Cerebellar nuclear complex (tissue), 1 donor: ENCODE measurements at places on chromosomes 16 and 17.
A peak's percentile ranks its signal among the peaks of the same experiment; 100 is the strongest.

GRCh38 chr16:85912211-85912974, 13.4 kb downstream of the IRF8 start:
- DNase-seq = no peak

DNA sequence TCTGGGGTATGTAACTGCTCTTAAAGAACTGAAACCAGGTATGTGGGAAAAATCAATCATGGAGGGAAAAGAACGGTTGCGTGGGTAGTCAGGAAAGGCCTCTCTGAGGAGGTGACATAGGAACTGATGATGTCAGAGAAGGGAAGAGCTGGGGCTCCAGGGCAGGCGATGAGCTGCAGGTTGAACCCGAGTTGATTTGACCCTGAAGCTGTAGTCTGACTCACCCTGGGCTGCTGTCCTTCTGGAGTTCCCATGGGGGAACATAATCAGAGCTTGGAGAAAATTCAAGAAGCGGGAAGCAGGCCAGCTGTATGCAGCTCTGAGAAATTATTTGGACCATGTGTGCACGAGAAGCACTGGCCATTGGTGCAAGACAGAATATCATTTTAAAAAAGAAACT, 16.7 kb downstream of the SLC6A2 start:
- DNase-seq = no peak

- no peak for DNase-seq
These were observed 278.8 kb upstream of the C16orf82 start for GRCh38 chr16:26787924-26788323.

DNA sequence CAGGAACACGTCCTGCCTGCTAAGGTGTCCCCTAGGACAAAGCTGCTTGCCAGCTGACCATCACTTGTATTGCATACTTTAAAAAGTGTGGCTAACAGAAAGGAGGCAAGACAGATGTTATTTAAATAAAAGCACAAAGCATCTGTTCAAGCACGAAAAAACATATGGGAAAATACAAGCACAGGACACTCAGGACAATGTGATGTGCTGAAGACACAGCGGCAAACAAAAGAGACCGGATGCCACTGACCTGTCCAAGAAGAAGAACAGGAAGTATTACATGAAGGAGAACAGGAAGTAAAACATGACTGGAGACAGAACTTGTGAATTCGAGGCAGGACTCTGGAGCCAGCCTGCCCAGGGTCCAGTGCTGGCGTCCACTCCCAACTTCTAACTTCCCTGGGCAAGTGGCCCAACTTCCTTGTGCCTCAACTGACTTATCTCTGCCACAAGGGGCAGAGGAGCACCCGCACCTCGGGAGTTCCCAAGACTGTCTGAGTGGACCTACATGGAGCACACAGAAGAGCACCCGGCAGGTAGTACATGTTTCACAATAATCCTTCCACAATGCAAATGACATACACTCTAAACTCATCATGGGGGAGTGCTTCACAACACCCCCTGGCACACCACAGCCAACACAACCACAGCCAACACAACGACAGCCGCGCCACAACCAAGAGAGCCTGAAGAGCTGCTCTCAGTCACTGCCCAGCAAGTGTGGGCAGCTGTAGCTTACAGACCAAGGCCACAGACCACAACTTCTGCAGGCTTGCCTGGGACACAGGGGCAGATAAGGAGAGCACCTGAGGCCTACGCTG, 36.6 kb downstream of the ANKRD11 start:
- DNase-seq = no peak

- no peak for DNase-seq
These were observed 150.3 kb downstream of the IRX3 start for GRCh38 chr16:54136276-54136625.

- DNase-seq = no peak
These were observed 6.2 kb upstream of the C17orf113 start for GRCh38 chr17:42056635-42057034.

GRCh38 chr17:15257258-15257788, 7.8 kb downstream of the PMP22 start:
- DNase-seq = peak; percentile 23

- DNase-seq = no peak
These were observed 110.3 kb downstream of the CYB561 start for GRCh38 chr17:63335831-63336230.

DNA sequence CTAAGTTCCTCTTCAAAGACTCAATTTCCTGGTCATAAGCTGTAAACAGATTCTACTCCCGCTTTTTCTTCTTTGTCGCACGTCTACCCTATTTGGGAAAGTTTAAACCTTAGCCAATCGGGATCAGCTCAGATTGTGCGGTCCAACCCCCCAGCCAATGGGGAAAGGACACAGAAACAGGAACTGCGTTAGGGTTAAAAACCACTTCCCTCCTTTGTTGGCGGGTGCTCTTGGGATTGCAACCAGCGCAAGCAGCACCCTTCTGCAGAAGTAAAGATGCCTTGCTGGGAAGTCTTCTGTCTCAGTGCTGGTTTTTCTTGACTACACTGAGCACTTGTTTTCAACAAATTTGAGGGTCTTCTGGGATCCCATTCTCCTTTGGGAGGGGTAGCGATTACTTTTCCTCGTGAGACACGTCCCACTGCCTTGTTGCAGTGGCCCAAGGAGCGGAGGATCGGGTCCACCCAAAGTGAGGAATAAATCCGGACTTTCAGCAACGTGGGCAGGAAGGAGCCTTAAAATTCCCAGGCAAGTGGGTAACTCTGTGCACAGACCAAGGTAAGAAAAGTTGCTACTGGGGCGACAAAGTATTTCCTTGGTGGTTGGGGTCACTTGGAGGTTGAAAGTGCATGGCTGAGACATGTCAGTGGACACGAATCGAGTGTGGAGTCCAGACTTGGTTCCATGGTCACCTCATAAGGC, 1.0 kb upstream of the YPEL3 start:
- no peak for DNase-seq

DNA sequence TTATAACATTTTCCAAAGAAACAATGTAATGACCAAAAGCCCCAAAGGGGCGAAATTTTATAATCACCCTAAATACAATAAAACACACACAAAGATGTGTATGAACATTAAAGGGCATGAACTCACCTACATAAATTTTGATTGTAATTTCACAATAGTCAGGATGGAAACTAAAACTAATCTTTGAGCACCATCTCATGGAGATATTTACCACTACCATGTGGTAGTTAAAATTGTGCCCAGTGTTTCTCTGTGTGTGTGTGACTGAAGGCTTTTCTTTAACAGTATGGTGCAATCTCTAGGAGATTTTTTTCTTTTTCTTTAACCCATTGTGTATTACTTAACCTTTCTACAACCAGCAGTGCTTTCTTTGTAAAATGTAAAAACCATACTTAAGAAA, 19.7 kb upstream of the MEIOC start:
- DNase-seq = no peak

GRCh38 chr16:65117811-65118448, 3.9 kb downstream of the CDH11 start:
- DNase-seq = peak; percentile 57

DNA sequence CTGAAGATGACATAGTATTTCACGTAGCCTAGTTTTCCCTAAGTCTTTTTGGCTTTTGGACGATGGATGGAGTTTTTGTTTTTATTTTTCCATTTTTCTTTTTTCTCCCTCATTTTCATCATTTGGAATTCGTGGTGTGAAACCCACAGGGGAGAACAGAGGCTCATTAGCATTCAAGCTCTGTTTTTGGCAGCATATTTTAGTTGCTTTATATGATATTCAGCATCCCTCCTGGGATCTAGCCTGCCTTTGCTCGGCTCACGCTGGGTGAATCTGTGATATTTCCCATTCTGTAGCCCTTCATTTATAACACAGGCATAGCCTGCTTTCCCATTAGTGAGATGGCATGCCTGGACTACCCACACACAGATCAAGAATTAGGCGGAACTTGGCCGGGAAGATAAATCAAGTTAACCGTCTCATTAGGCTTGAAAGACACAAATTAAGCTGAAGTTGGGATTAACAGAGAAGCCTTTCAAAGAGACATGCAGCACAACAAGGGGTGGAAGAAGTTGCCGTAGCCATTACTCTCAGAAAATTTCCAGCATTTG, 20.1 kb upstream of the CLEC19A start:
- no peak for DNase-seq

GRCh38 chr17:73359987-73360410, 48.2 kb upstream of the CDC42EP4 start:
- no peak for DNase-seq

DNA sequence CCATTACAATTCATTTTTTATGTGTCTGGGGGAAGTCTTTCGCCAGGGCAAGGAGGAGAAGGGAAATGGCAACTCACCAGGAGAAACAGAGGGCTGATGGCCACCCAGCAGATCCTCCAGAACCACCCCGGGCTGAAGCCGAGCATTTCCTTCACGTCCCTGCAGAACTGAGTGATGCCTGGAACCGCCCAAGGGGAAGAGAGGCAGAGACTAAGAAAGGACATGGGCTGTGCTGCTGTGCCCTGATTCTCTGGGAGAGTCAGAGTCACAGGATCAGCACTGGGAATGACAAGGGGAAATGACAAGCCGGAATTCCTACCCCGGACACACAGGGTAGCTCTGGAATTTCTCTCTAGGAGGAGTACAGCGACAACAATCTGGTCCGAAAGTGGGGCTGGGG, 27.8 kb downstream of the SLC6A4 start:
- no peak for DNase-seq

DNA sequence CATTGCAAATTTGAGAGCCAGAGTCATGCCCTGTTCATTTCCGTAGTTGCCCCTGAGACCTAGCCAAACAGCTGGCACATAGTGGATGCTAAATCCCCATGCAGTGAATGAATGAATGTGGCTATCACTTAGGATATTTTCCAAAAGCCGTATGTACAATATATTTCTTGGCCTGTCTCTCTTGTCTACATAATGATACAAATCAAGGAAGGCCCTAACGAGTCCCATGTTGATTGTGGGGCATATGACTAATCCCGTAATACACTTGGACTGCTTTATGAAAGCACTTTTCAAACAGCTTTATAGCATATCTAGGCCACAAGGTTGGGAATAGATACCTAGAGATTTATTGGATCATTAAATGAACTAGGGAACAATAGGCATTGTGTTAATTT, 478.0 kb downstream of the SLC39A11 start:
- DNase-seq = no peak

DNA sequence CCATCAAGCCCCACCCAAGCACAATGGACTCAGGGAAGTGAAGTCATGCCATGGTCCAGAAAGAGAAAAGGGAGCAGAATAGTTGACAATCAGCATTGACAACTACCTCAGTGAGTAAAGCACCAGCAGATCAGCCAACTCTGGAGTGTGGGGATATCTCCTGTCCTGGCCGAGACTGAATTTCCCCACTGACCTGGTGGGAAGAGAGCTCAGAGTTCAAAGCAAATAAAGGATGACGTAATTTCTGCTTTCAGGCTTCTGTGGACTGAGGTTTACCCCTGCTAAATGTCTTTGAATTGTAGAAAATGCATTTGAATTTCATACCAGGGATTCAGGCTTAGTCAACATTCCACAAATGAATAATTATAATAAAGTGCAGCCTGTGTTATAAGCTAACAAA, 152.9 kb downstream of the CBLN1 start:
- no peak for DNase-seq

DNA sequence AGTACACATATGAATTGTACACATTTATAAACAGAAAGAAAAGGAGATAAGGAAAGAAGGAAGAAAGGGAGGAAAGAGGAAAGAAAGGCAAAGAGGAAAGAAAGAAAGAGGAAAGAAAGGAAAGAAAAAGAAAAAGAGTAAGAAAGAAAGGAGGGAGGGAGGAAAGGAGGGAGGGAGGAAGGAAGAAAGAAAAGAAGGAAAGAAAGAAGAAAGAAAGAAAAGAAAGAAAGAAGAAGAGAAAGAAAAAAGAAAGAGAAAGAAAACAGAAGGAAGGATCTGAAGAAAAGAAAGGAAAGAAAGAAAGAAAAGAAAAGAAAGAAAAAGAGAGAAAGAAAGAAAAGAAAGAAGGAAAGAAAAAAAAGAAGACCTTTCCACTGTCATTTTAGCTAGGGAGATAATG, 571.4 kb upstream of the SALL1 start:
- DNase-seq = no peak

DNA sequence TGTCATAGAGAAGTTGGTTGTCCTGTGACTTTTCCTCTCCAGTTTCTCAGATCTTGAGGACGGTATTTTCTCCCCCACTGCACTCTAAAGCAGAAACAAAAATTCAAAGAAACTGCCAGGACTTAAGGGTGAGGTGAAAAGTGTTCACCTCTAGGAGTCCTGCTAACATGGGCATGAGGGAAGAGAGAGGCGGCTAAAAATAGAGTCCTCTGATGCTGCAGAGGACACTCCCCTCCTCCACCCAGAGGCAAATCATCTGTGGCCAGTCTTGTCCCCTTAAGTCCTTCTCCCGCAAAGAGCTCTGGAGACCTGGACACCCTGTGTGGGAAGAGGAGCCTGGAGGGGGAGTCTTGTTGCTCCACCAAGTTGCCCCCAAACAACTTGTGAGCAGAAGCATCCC, 4.7 kb upstream of the DDX19A start:
- DNase-seq = no peak

DNA sequence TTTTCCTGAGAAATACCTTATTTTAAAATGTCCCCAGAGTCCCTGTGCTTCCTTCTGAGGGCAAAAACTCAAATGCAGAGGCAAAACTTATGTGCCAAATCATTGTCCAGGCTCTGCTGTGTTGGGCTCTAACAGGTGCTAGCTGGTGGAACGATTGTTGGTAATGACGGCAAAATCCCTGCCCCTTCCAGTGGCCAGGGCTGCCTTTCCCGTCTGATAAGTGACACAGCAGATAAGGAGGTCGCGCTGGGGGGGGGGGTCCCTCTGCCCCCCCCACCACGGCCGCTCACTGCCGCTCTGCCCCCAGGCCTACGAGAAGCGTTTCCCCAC, 29.1 kb downstream of the SEC14L5 start:
- DNase-seq = no peak

- DNase-seq = no peak
These were observed 222.3 kb upstream of the TNRC6C start for GRCh38 chr17:77736199-77736585.

DNA sequence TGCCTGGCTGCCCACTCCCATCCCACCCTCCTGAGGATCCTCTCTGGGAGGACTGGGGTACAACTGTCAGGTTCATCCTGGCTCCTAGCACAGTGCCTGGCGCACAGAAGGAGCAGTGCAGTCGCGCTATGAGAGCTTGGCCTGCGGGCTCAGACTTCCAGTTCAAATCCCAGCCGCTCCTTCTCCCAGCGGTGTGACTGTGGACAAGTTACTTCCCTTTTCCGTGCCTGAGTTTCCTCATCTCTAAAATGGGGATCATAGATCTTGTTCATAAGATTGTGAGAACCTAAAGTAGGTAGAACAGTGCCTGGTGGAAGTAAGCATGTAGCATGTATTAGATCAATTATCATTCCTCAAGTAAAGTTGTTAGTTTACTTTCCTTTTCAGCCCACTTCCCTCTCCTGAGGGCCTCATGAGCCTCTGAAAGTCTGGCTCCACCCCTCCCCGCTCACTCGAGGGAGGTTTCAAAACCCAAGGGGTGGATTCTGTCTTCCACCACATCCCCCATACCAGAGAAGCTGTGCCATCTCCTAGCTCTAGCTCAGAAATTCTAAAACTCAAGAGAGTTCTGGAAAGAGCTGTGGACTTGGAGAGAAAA, 19.9 kb upstream of the COL1A1 start:
- no peak for DNase-seq

GRCh38 chr17:66018786-66019185, 173.1 kb downstream of the CEP112 start:
- no peak for DNase-seq
